ENCODE measurements at places on chromosomes 3 and 15.

- no peak for DNase-seq
These were observed 81.1 kb upstream of the MFGE8 start for GRCh38 chr15:88994286-88994685.

- DNase-seq, result no peak
These were observed 78.8 kb downstream of the TLE3 start for GRCh38 chr15:70018646-70019600.

- no peak for DNase-seq
These were observed 372.3 kb downstream of the SV2B start for GRCh38 chr15:91472316-91472756.

DNA sequence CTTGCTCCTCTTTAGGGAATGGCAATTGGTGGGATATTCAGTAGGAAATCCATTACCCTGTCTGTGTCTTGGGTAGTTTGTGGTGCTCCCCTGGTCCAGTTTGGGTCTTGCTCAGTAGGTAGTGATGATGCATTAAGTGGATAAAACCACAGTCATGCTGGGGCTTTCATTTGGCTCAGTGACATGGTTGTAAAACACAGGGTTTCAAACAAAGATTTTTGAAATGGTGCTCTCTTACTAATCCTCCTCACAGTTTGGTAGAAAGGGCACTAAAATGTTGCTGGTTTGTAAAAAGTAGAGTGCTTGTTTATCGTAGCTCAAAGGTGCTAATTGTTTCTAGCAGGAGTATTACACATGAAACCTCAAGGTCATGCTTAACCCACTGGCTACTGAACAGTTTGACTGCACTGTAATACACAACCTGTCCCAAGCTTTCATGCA, 22.9 kb downstream of the BBX start:
- DNase-seq, result no peak
